ENCODE measurements at places on chromosomes 3 and 15.

DNA sequence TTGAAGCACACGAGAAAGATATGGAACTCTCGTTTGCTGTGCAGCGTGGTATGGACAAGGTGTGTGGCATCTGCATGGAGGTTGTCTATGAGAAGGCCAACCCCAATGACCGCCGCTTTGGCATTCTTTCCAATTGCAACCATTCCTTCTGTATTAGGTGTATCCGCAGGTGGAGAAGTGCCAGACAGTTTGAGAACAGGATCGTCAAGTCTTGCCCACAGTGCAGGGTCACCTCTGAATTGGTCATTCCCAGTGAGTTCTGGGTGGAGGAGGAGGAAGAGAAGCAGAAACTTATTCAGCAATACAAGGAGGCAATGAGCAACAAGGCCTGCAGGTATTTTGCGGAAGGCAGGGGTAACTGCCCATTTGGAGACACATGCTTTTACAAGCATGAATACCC, 1.2 kb downstream of the MKRN3 start:
- DNase-seq, result no peak

- DNase-seq, result no peak
These were observed 5.3 kb upstream of the NRROS start for GRCh38 chr3:196634224-196634623.

DNA sequence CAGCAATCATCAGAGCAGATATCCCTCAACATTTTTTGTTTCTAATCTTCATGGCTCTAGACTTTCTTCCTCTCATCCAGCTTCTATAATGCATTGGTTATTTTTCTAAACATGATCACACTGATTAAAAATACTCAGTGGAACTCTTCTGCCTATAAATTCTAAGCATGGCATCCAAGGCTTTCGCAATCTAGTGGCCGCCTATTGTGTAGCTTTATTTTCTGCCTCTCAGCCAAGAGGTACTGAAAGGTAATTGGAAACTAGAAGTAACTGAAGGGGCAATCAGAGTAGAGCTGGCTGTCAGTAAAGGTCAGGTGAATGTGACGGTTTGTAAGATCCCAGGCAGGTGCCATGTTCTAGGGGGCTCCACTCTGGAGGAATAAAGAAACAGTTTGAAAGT, 33.4 kb downstream of the OXSM start:
- no peak for DNase-seq

DNA sequence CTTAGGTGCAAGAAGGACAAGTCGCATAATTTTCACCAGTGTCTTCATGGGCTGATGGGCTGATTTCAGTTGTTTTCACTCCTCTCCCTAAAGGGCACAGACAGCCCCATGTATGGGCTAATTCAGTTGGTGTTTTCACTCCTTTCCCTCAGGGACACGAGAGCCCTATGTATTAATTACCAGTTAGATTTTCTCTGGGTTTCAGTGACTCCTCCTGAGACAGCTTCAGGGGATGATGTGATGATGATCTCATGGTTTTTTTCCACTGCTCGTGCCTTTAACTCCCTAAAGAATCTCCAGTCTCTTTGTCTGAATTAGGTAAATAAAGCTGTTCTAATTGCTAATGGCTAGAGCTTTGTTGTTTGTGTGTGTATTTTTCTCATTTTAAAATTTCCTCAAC, 9.9 kb downstream of the RAMAC start:
- no peak for DNase-seq

GRCh38 chr3:193824365-193824764, 231.4 kb downstream of the OPA1 start:
- no peak for DNase-seq
